ENCODE measurements at places on chromosomes 16 and 17.

DNA sequence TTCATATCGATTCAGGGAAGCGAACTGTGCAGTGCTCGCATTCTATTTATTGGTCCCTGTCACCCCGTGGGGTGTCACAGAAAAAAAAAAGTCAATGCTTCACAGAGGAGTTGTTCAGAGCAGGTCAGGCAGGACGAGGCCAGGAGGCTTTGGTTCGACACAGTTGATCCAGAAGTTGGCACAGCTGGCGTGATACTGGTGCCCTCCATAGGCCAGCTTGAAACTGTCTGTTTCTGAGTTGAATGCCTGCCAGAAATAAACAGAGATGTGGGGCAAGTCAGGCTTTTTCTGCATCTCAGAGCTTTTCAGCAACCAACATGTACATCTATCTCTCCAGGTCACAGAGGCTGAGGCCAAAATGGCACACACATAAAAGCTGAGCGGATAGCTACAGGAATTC lies 29.1 kb downstream of the DUSP14 start:
- peak; percentile 69 for DNase-seq

DNA sequence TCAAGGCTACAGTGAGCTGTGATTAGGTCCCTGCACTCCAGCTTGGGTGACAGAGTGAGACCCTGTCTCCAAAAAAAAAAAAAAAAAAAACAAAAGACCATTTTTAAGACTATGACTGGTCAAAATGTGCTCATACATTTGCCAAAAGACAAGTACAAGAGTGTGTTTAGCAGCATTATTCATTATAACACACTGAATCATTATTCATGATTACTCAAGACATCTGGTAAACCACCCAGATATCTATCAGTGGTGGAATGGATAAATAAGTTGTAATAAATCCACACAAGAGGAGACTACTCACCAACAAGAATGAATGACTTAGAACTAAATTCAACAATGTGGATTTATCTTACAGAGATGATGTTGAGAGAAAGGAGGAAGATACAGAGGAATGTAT lies 716.3 kb downstream of the MAF start:
- no peak for DNase-seq

- no peak for DNase-seq
These were observed 56.8 kb downstream of the AMFR start for GRCh38 chr16:56368545-56368944.

DNA sequence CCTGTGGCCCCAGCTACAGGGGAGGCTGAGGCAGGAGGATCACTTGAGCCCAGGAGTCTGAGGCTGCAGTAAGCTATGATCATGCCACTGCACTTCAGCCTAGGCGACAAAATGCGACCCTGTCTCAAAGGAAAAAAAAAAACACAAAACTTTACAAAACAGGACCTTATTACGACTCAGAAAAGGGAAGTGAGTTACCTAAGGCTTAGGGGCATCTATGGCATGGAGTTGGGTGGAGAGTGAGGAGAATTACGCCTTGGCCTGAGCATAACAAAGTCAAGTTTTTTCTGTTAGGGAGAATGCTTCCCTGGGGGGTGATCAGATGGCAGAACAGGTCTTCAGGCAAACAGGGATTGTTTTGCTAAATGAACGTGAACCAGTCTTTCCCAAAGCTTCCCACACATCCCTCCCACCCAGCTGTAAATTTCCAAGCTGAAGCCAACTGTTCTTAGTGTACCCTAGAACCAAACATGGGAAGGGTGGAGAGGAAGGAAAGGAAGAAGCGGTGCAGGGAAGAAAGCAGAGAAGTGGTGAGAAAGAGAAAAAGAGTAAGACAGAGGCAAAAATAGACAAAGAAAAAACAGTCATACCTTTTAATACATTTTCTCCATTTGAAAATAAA lies 24.6 kb upstream of the TNRC6C start:
- no peak for DNase-seq

DNA sequence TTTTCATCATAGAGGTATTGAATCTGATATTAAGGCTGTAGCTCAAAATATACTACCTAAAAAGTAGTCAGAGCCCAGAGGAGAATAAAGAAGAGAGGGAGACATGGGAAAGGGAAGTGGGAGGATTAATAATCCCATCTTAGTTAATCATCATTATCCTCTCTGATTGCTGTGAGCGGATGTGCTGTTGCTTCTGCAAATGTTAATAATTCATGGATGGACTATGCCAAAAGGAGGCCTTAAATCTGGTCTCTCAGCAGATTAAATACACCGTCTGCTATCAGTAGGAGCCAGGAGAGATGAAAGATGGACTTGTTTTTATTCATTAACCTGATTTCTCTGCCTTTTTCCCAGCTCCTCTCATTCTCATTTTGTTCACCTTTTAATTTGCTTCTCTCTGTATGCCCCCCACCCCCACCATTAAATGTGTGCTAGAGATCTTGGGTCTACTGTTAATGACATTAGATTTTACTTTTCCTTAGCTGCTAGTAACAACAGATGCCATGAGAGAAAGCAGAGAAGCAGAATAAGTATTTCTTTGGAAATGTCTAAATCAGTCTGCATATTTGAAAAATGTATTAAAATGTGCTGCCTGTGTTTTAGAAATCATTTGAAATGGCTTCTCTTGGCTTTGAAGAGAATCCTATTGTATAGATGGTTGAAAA lies 44.2 kb downstream of the NUP93 start:
- DNase-seq: no peak

DNA sequence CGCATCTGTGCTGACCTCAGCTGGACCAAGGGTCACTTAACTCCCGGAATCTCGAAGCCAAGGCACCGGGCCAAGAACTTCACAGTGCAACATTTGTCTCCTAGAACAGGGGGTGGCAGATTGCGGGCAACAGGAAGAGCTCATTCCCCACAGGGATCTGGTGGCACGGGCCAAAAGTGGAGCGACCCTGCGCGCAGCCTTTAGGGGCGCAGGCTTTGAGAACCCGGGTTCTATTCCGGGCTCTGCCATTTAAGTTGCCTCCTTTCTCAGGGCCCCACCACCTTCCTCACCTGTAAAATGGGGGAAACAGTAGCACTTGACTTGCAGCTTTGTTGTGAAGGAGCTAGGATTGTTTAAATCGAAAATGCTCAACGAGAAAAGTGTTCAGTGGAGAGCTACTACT lies 651 bp downstream of the SHMT1 start:
- DNase-seq: peak; percentile 45

DNA sequence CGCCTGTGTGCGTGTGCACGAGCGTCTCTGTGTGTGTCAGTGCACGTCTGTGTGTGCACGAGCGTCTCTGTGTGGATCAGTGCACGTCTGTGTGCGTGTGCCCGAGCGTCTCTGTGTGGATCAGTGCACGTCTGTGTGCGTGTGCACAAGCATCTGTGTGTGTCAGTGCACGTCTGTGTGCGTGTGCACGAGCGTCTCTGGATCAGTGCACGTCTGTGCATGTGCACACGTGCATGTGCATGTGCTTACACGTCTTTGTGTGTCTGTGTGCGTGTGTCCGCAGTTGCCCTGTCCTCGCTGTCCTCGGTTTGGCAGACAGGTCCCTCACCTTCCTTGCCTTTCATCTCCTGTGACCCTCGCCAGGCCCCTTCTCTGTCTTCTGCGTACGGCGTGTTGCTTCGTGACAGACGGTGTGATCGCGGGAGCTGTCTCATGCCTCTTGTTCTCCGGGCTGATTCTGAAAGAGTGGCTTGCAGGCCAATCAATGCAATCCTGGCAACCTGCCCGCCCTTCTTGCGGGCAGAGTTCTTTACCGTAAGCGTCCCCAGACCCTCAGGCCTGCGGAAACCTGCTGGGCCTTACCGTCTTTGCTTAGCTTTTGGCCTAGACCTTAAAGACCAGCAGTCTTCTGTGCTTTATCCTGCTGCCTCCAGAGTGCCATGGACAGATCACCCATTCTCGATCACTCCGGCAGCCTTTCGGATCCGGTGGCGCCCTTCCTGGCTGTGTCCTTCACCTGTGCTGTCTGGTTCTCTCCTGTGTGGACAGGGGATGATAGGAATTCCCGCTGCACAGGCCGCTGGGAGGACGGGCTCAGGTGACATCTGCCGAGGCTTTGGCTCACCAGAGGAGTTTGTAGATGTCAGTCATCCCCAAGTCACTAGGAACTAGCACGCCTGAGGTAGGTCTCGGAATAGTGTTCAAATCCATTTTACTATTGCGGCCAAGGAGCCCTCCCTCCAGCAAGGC lies 18.5 kb downstream of the MLYCD start:
- DNase-seq: no peak

DNA sequence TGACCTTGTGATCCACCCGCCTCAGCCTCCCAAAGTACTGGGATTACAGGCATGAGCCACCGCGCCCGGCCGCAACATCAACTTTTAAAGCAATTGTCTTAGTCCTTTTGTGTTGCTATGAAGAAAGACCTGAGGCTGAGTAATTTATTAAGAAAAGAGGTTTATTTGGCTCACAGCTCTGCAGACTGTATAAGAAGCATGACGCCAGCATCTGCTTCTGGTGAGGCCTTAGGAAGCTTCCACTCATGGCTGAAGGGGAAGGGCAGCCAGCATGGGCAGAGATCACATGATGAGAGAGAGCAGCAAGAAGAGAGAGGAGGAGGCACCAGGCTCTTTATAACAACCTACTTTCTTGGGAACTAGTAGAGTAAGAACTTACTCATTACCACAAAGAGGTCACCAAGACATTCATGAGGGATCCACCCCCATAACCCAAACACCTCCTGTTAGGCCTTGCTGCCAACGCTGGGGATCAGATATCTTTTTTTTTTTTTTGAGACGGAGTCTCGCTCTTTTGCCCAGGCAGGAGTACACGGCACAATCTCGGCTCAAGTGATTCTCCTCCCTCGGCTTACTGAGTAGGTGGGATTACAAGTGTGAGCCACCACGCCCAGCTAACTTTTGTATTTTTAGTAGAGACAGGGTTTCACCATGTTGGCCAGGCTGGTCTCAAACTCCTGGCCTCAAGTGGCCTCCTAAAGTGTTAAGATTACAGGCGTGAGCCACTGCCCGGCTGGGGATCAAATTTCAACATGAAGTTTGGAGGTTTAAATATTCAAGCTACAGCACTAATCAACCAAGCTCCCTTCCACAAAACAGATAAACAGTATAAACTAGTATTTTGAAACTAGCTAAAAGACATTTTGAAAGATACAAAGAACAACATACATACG lies 21.4 kb upstream of the GPT2 start:
- no peak for DNase-seq

- no peak for DNase-seq
These were observed 66.1 kb downstream of the NEUROD2 start for GRCh38 chr17:39541652-39542051.

DNA sequence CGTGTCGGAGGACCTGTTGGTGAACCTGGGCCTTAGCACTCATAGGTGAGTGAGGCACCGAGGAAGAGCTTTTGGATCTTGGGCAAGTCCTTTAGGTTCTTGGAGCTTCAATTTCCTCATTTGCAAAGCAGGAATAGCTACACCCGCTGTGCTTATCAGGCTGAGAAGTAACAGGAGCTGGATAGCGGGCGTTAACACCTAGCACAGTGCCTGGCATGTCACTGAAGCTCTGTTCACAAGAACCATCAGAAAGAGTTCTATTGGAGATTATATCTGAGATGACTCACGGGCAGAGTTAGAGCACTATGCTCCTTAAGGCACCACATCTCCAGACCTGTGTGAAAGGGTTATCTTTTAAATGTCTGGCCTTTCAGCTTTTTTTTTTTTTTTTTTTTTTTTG lies 12.8 kb downstream of the MEOX1 start:
- no peak for DNase-seq

GRCh38 chr17:14621826-14622614 lies 321.1 kb downstream of the HS3ST3B1 start:
- no peak for DNase-seq

DNA sequence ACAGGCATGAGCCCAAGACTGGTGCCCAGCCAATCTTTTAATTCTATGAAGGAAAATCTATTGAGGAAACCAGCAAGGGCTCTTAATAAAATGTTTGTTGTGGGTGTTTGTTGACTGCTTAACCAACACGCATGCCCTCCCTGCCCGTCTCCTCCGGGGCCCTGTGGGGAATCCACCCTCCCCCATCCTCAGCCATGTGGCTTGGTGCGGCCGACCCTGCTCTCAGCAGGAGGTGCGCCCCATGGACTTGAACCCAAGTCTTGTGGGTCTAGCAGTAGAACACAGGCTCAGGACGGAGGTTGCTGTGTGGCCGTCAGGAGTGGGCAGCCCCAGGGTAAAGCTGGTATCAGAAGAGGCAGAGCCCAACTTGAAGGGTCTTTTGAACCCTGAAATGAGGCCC lies 45.1 kb upstream of the MLYCD start:
- no peak for DNase-seq

- DNase-seq: no peak
These were observed 25.8 kb upstream of the CLEC18A start for GRCh38 chr16:69925311-69925710.

- no peak for DNase-seq
These were observed 987 bp downstream of the SLC16A5 start for GRCh38 chr17:75088465-75089417.
